ENCODE measurements at places on chromosomes 2 and 18. TPM values are rescaled to one million over a fixed set of nuclear protein-coding genes. Genes with fewer than 3 reads are reported as not detected.

AQP12B gene
- not detected for polyA plus RNA-seq

TMEM178A gene
- 6.9 TPM for polyA plus RNA-seq

APCDD1 gene
- 15.3 TPM for polyA plus RNA-seq

CFAP210 gene
- not detected for polyA plus RNA-seq

RESP18 gene
- not detected for polyA plus RNA-seq

LANCL1 gene
- polyA plus RNA-seq = 55.1 TPM

SP140 gene
- 0.17 TPM for polyA plus RNA-seq

MPP4 gene
- polyA plus RNA-seq = 2.7 TPM

Measured in fibroblast of lung (primary cell).